ENCODE measurements at places on chromosomes 5 and 9. TPM values are rescaled to one million over a fixed set of nuclear protein-coding genes. Genes with fewer than 3 reads are reported as not detected.

DNA sequence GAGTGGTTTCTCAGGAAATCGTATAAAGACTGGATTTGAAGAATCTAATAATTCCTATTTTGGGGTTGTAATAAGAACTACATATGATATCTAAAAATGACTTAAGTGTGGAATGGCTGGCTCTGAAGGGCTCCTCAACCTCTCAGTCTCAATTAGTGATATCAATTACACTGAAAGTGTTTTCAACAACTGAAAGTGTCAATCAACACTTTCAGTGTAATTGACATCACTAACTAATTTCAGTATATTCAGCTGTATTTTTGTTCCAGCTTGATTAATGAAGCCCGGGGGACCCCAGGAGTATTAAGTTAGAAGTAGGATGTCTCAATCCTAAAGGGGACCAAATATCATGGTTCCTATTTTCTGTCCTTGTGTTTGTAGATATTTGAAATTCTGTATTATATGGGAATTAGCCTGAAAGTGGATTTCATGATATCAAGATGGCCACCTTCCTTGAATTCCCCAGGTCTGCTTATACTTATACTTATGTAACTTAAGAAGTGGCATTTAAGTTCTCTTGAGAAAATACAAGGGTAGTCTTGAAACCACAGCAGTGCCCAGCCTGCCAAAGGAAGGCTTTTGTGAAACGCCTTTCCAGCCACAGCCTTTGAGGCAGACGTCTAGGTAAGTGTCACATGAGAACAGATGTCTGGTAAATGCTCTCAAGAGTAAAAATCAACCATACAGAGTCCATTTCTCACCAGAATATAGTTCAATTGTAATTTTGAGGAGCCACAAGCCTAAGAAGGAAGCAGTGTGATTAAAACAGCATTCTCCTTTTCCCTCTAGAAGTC, 4.6 kb downstream of the BASP1 start:
- H3K4me1 ChIP-seq, result peaks cover 6% of the 10 kb centered on the region
- no peak overlapping the region for H3K4me3 ChIP-seq
- H3K27ac ChIP-seq, result no peak overlapping the region
- DNase-seq, result no peak
- no peaks in the 10 kb centered on the region for H3K36me3 ChIP-seq

GRCh38 chr9:79007701-79008483, 563.9 kb upstream of the TLE4 start:
- H3K36me3 ChIP-seq, result no peaks in the 10 kb centered on the region
- H3K4me1 ChIP-seq, result no peaks in the 10 kb centered on the region
- no peak overlapping the region for H3K27ac ChIP-seq
- DNase-seq, result no peak
- no peak overlapping the region for H3K4me3 ChIP-seq

DNA sequence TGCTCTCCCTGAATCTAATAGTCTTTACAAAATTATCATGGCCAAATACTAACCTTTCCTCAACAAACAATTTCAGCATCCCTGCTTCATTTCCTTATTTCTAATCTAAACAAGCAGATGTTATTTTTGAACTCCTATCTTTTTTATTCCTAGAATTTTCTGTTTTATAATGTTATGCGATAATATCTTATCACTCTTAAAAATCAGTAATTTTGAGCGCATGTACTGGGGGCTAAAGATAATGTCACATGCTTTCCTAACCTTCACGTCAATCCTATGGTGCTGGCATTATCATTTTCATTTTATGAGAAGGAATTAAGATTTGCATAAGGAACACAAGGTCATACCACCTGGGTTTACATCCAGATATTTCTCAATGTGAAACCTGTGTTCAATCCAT, 648.0 kb downstream of the BRINP1 start:
- no peaks in the 10 kb centered on the region for H3K4me1 ChIP-seq
- no peak overlapping the region for H3K4me3 ChIP-seq
- no peaks in the 10 kb centered on the region for H3K27me3 ChIP-seq

Gene PCDHGA11
- 9.5 TPM for total RNA-seq

- H3K36me3 ChIP-seq, result no peaks in the 10 kb centered on the region
- H3K4me3 ChIP-seq, result no peak overlapping the region
- no peak for DNase-seq
- peaks cover 11% of the 10 kb centered on the region for H3K4me1 ChIP-seq
- no peaks in the 10 kb centered on the region for H3K27me3 ChIP-seq
Observed at GRCh38 chr9:36123515-36123914, 13.0 kb upstream of the GLIPR2 start.

GRCh38 chr9:135536216-135536615, 9.7 kb upstream of the OBP2A start:
- no peak for DNase-seq
- no peak overlapping the region for H3K27ac ChIP-seq
- no peaks in the 10 kb centered on the region for H3K36me3 ChIP-seq
- H3K4me1 ChIP-seq, result no peaks in the 10 kb centered on the region

- H3K4me3 ChIP-seq, result no peak overlapping the region
- no peaks in the 10 kb centered on the region for H3K27me3 ChIP-seq
- no peak overlapping the region for H3K27ac ChIP-seq
- H3K4me1 ChIP-seq, result no peaks in the 10 kb centered on the region
- no peaks in the 10 kb centered on the region for H3K36me3 ChIP-seq
Observed at GRCh38 chr5:148873690-148874485, 47.5 kb downstream of the ADRB2 start.

DNA sequence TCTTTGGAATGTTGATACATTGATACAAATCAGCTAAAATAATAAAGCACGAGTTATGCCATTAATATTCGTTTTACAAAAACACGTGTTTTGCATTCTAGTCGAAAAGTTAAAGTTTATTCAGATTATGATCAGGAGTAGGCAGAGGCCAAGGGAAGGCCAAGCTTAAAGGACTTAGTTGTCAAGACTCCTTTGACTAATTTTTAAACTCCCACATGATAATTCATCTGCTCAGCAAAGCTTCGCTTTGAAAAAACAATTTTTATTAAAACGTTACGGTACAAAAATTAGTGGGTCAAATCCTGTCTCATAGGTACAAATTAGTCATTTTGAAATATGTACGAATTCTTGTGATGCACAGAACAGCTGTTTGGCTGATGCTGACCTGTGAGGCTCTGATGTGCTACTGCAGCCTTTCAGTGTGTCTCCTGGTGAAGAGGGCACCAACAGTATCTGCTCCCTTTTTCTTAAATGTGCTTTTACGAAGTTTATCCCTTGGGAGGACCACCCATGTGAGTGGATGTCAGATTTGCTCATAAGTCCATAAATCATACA, 23.0 kb upstream of the NR3C1 start:
- H3K4me3 ChIP-seq, result no peak overlapping the region
- H3K4me1 ChIP-seq, result no peaks in the 10 kb centered on the region
- no peaks in the 10 kb centered on the region for H3K27me3 ChIP-seq
- H3K36me3 ChIP-seq, result no peaks in the 10 kb centered on the region
- no peak overlapping the region for H3K27ac ChIP-seq

DNA sequence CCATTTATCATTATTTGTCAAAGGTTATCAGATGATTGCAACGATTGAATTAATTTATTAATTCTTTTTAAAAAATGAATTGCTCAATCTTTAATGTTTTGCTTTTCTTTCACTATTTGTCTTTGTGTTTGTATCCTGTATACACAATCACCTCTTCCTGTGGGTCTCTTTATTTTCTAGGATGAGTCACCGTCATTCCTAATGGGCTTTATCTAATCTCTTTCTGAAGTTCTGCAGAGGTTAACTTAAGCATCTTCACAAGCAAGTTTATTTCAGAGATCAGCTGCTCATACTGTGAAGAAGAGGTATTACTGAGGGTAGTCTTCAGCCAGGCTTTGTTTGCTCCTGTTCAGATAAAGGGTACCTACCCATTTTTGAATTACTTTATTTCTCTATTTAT, 323.9 kb downstream of the NNT start:
- DNase-seq, result no peak
- H3K4me3 ChIP-seq, result no peak overlapping the region
- H3K27ac ChIP-seq, result no peak overlapping the region
- no peaks in the 10 kb centered on the region for H3K36me3 ChIP-seq

Gene PCA3
- total RNA-seq, result not detected

- H3K27me3 ChIP-seq, result no peaks in the 10 kb centered on the region
- no peaks in the 10 kb centered on the region for H3K36me3 ChIP-seq
Observed at GRCh38 chr5:5523066-5523505, 100.6 kb downstream of the ICE1 start.

- no peak for DNase-seq
- no peak overlapping the region for H3K4me3 ChIP-seq
- no peaks in the 10 kb centered on the region for H3K27me3 ChIP-seq
- H3K27ac ChIP-seq, result no peak overlapping the region
- no peaks in the 10 kb centered on the region for H3K4me1 ChIP-seq
Observed at GRCh38 chr5:65539827-65540226, 23.1 kb downstream of the CENPK start.

Gene MEF2C
- total RNA-seq, result 78.6 TPM

- H3K27ac ChIP-seq, result no peak overlapping the region
- H3K4me3 ChIP-seq, result no peak overlapping the region
- DNase-seq, result peak; percentile 66
- H3K36me3 ChIP-seq, result no peaks in the 10 kb centered on the region
- peaks cover 18% of the 10 kb centered on the region for H3K4me1 ChIP-seq
- H3K27me3 ChIP-seq, result no peaks in the 10 kb centered on the region
Observed at GRCh38 chr5:1709171-1709803, 90.3 kb downstream of the MRPL36 start.

GRCh38 chr9:120435091-120435490, 144.9 kb downstream of the CDK5RAP2 start:
- no peak overlapping the region for H3K27ac ChIP-seq
- no peaks in the 10 kb centered on the region for H3K27me3 ChIP-seq
- peaks cover 7% of the 10 kb centered on the region for H3K4me1 ChIP-seq
- peaks cover 4% of the 10 kb centered on the region for H3K36me3 ChIP-seq
- H3K4me3 ChIP-seq, result no peak overlapping the region

DNA sequence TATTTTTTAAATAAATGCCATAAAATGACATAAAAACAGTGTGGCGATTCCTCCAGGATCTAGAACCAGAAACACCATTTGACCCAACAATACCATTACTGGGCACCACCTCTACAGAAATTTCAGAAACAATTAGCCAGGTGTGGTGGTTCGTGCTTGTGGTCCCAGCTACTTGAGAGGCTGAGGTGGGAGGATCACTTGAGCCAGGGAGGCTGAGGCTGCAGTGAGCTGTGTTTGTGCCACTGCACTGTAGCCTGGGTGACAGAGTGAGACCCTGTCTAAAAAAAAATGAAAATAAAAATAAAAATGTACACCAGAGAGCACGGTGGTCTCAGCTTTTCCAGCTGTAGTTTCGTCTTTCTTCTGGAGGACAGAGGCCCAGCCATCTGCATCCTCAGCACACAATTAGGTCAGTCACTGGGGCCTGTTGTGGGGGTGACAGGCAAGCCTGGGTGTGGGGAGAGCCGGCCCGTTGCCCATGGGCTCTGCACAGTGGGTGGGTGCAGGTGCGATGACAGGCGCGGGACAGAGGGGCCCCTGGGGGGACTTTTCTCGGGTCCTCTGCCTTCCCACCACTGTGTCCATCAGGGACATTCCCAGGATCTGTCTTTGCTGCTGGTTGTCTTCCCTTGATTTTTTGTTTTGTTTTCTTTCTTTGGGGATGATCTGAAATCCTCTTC, 9.8 kb downstream of the COL5A1 start:
- no peaks in the 10 kb centered on the region for H3K27me3 ChIP-seq
- H3K27ac ChIP-seq, result no peak overlapping the region
- H3K4me1 ChIP-seq, result peaks cover 15% of the 10 kb centered on the region

Gene CFAP90
- total RNA-seq, result not detected

Gene TMEM232
- 26.8 TPM for total RNA-seq

GRCh38 chr5:151213803-151214613, 9.9 kb downstream of the CCDC69 start:
- H3K27me3 ChIP-seq, result no peaks in the 10 kb centered on the region
- no peaks in the 10 kb centered on the region for H3K36me3 ChIP-seq
- peak; percentile 40 for DNase-seq
- peaks cover 9% of the 10 kb centered on the region for H3K4me1 ChIP-seq
- peak overlapping the region; percentile 71 for H3K27ac ChIP-seq

Gene SPAG8
- total RNA-seq, result 4.8 TPM

DNA sequence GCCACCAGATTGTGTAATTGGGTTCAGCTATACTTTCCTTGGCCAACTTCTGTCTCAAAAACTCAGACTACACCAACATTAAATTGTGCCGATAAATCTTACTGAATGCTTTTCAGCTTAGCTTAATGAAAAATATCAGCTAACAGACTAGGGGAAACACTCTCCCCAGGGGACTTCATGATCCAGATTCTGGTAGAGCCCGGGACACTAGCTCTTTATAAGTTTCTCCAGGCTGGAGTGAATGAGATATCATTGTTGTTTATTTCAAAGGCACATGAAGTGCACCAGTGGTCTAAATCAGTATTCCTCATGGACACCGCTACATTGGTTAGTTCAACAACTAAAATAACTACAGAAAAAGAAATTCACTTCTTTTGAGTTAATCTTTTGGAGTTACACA, 10.5 kb upstream of the LHFPL2 start:
- H3K4me1 ChIP-seq, result no peaks in the 10 kb centered on the region
- no peaks in the 10 kb centered on the region for H3K27me3 ChIP-seq
- no peaks in the 10 kb centered on the region for H3K36me3 ChIP-seq
- no peak for DNase-seq
- no peak overlapping the region for H3K4me3 ChIP-seq

GRCh38 chr5:102411-103043, 10.6 kb downstream of the PLEKHG4B start:
- no peaks in the 10 kb centered on the region for H3K36me3 ChIP-seq
- peaks cover 25% of the 10 kb centered on the region for H3K4me1 ChIP-seq
- no peak for DNase-seq
- no peak overlapping the region for H3K4me3 ChIP-seq
- H3K27me3 ChIP-seq, result no peaks in the 10 kb centered on the region

- no peak overlapping the region for H3K27ac ChIP-seq
- H3K4me3 ChIP-seq, result no peak overlapping the region
- H3K4me1 ChIP-seq, result peaks cover 33% of the 10 kb centered on the region
- no peak for DNase-seq
- no peaks in the 10 kb centered on the region for H3K27me3 ChIP-seq
- no peaks in the 10 kb centered on the region for H3K36me3 ChIP-seq
Observed at GRCh38 chr9:69344459-69344858, 19.4 kb downstream of the ENTREP1 start.

Gene AQP3
- 1.0 TPM for total RNA-seq

DNA sequence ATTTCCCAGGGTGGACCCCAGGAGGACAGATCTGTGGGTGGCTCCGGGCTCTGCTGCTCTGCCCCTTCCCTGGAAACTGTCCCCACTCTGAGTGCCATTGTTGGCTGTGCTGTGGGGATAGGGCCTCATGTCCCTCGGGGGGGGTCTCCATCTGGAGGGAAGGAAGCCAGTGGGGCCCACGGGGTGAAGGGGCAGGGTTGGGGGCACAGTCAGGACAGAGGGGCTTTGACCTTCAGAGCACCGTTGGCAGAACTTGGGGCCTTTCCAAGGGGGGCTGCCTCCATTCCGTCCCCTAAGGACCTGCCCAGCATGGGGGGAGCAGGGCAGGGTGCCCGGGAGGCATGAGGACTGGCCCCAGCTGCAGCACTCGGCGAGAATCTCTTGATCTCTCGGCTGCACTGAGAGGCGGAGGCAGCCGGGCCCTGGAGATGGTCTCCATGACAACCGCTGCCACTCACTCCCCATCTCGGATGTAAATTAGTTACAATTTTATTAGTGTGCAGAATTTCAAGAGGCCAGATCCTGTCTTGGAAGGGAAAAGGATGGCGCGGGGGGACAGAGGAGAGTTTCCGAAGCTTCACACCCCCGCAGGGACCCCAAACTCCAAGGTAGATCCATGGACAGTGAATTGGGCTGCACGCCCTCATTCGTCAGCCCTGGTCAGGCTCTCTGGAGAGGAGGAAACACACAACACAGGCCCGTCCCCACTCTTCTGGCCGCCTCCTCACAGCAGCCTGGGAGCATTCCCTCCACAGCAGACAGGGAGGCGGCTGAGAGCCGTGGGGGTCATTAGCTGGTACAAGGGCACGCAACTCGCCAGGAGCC, 216.2 kb upstream of the IER5L start:
- H3K4me1 ChIP-seq, result peaks cover 5% of the 10 kb centered on the region
- no peak overlapping the region for H3K4me3 ChIP-seq
- no peak overlapping the region for H3K27ac ChIP-seq
